ENCODE measurements at places on chromosomes 6 and 20.
A peak's percentile ranks its signal among the peaks of the same experiment; 100 is the strongest.

- DNase-seq: peak; percentile 32
Measured at GRCh38 chr6:33000055-33000454, 9.3 kb downstream of the HLA-DOA start.

DNA sequence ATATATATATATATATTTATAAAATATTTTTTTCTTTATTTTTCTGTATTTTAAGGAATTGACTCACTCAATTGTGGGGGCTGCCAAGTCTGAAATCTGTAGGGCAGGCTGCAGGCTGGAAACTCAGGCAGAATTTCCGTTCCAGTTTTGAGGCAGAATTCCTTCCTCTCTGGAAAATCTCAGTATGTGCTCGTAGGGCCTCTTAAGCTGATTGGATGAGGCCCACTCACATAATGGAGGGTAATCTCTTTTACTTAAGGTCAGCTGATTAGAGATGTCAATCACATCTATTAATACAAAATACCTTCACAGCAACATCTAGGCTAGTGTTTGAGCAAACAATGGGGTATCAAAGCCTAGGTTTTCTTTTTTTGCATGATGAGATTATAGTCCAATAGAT lies 244.7 kb upstream of the RNF24 start:
- DNase-seq: no peak

- DNase-seq: no peak
Measured at GRCh38 chr6:32759669-32760068, 3.7 kb downstream of the HLA-DQB2 start.

DNA sequence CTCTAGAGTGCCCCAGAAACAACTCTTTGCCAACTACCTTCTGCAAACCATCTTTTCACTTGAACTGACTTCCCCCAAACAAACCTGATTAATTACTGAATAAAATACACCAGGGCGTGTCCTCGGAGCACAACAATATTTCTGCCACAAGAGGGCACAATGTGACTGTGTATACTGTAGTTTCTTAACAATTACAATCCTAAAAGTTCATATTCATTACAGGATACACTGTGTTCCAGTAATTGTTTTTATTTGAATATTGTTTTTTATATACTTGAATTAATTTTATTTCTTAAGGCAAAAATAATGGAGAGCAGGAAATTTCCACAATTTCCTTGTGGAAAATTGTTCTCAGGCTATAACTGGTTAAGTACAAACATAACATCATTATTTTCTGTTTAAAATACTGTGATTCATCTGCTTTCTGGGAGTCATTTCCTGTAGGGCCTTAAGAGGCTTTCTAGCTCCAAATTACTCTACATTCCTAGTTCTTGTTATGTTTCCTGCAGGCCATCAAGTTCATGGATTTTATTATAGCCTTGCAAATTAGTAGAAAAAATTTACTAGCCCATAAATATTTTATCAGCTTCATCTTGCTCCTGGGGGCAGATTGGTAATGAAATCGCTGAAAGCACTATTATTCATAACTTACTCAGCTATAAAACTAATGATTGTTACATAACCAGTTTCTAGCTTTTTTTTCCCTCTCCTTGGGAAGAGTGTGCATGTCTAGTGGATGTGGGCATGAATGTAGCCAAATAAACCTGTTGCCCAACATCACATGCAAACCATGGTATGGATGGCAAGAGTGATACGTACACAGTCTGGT lies 51.9 kb upstream of the SLC22A16 start:
- DNase-seq: peak; percentile 36

GRCh38 chr6:140436023-140436811 lies 1061.8 kb upstream of the CITED2 start:
- no peak for DNase-seq

GRCh38 chr6:135434095-135434494 lies 63.4 kb downstream of the AHI1 start:
- DNase-seq: no peak

DNA sequence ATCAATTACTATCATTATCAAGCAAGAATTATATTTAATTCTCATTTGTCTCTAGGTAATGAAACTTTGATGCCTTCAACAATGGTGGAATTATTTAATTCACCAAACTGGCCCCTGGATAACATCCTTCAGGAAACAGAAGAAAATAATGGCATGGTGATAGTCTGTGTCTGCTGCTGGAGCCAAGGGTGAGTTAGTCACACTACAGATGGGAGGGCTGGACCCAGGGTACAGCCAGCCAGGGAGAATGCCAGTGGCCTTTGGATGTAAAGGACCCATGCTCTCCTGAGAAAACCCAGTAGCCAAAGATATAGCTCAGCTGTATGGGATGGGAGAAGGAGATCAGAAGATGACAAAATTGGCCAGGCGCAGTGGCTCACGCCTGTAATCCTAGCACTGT lies 60.0 kb upstream of the CNKSR3 start:
- DNase-seq: no peak

- no peak for DNase-seq
Measured at GRCh38 chr6:79797912-79798311, 149.4 kb downstream of the ELOVL4 start.

DNA sequence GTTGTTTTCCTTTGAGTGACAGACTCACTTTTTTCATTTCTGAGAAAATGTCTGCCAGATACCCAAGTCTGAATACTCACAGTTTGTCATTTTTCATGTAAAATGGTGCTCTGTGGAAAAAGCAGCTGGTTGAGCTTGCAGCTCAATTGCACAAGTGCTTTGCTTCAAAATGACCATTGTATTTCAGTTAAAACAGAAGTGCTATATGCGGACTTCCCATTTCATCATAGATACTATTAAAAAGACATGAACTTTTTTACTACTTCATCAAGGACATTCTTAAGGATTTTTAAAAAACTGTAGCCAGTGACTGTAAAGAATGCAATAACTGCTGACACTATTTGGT lies 61.5 kb downstream of the KCNS1 start:
- DNase-seq: no peak

DNA sequence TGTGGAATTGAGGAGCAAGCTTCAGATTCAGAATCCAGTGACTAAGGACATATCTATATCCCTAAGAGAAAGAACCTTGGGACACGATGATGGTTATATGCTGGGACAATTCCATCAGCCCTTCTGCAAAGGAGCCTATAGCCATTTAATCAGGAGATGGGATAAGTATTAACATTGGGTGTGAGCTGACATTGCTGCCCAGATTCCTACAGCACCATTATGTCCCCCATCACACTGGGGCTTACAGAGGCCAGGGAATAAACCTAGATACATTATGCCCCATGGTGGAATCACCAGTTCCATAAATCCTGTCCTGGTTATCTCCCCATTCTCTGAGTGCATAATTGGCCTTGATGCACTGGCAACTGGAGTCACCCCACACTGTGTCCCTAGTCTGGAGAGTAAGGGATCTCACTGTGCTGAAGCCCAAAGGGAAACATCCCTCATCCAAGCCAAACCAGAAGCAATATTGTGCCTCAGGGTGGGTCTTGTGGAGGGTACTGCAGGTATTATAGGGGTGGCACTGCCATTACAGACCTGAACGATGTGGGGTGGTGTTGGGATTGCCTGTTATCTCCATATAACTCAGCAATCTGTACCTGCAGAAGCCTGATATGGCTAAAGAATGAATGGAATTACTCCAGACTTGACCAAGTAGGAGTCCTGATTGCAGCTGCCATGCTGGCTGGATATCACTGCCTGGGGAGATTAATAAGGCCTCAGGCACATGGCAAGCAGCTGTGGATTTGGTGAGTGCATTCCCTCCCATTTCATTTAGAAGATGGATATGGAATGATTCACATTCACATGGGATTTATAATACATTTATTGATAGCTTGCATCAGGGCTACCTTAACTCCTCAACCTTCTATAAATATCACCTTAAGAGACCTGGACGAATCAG lies 5.0 kb downstream of the HLA-A start:
- no peak for DNase-seq

GRCh38 chr20:48926821-48927220 lies 5.3 kb downstream of the ARFGEF2 start:
- no peak for DNase-seq

- no peak for DNase-seq
Measured at GRCh38 chr6:15088904-15089568, 156.8 kb upstream of the JARID2 start.

- no peak for DNase-seq
Measured at GRCh38 chr6:21104288-21104687, 489.3 kb upstream of the SOX4 start.

- DNase-seq: no peak
Measured at GRCh38 chr20:23363257-23363649, 1.3 kb downstream of the GZF1 start.

DNA sequence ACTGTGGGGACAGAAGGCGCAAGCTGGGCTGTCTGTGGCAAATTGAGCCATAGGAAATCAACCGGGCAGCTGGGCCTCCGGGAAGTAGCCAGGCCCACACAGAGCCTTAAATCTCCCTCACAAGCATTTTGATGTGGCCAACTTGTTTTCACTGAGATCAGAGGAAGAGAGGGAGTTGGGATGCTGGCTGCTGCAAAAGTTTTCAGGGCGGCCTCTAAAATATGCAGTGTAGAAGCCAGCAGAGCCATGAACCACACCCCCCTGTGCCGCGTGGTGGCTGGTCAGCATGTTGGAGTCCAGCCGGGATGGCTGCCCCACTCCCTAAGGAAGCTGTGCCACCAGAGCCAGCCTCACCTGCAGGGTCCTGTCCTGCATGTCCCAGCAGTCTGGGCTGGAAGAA lies 167.4 kb downstream of the CDC5L start:
- DNase-seq: no peak

DNA sequence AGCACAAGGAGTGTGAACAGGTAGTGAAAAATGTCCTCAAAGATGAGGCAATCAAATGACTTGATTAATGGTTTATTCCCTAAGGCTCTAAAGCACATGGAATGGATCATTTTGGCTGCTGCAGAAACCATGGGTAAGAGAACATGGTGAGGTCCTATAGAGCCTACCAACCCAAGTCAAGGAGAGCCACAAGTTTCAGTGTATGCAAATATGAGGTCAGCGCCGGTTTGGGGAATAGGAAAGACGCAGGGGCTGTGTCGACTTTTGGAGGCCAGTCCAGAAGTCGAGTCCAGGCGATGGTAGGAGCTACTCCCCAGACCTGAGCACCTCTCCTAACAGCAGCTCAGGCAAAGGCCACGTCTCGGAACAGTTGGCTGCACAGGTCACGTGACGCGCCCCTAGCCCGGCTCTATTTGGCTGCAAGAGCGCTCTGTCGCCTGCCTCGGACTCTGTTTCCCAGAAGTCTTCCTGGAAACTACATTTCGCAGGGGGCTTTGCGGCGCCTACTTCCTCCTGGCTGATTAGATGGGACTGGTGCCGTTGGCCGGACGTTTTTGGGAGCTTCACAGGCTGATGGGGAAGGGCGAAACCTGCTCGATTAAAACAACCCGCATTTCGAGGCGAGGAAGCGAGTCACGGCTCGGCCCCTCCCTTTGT lies 74.4 kb upstream of the CHD6 start:
- no peak for DNase-seq

DNA sequence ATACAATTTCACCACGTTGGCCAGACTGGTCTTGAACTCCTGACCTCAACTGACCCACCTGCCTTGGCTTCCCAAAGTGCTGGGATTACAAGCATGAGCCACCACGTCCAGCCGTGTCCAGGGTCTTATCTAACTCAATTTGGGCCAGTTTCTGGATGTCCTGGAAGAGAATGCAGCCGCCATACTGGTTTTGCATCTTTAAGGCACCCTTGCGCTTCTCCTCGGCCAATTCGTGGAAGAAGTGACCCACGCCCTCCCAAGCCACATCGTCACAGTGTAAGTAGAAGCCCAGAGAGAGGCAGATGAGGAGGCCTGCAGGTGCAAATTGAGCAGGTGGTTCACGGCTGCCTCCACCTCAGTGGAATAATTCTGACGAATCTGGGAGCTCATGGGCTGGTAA lies 3.7 kb upstream of the ZNF335 start:
- DNase-seq: no peak

- no peak for DNase-seq
Measured at GRCh38 chr6:46208303-46208702, 37.5 kb upstream of the ENPP5 start.

DNA sequence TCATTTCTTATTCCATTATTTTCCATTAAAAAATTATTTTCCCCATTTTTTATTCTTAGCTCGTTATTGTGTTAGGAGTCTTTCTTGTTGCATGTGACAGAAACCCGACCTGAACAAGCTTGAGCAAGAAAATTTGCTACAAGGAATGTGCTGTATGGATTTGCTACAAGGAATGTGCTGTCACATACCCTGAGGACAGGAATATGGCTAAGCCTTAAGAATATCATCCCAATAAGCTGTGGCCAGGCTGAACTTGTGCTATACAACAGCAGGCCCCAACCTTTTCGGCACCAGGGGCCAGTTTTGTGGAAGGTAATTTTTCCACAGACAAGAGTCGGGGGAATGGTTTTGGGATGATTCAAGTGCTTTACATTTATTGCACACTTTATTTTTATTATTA lies 114.0 kb downstream of the TRMT11 start:
- DNase-seq: no peak

- DNase-seq: no peak
Measured at GRCh38 chr6:150713931-150714330, 114.2 kb downstream of the PLEKHG1 start.

DNA sequence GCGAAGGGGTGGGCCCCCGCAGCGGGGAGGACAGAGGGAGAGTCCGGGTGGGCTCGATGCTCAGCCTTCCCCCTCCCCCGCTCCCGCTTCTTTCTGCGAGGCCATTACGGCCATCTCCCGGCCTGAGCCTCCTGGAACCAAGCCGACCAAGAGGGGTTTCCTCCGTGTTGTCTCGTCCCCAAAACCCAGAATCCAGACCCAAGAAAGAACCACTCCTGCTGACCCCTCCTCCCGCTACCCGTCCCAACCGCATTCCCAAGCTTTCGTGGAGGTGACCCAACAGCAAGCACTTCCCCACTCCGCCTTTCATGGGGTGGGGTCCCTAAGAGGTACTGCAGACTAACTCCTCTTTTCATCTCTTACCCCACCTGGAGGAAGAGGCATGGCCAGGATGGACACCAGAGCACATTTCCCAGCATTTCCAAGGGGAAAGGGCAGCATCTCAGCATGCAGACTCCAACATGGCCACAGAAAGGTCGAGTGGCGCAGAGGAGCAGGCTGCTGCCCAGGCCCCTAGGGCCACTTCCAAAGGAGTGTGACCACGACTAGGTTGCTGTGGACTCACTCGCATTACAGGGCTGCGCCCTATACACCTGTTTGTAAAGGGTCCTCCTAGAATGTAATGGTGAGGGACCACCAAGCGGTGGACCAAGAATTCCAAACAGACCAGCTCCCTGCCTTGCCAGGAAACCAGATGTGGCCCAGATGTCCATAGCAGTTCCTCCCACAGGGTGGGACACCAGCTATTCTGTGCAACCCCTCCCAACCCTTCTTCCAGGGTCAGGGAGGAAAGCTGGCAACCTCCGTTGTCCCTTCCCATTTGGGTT lies 53.4 kb downstream of the MRPL14 start:
- no peak for DNase-seq

Measured in GM18507 (cell line).